GM23248 (cell line): ENCODE measurements at places on chromosomes 3 and 15.

DNA sequence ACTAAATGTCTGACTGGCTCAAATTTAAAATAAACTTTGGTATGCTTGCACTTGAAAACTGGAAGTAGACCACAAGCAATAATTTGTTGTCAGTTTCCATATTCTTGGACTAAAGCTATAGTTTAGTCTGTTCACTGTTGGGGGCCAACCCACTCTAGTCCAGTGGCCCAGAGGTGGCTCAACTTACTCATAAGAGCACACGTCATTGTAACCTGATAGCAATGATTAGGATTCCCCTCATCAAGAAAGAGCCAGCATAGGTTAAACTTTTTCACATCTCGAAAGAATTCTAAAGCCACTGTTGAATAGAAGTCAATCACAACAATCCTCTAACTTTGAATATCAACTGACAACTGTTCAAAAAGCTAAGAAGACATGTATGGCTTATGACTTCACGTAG lies 147.0 kb downstream of the MEIS2 start:
- DNase-seq = no peak

- DNase-seq = no peak
Measured at GRCh38 chr3:159771865-159772611, 216.6 kb upstream of the IL12A start.

DNA sequence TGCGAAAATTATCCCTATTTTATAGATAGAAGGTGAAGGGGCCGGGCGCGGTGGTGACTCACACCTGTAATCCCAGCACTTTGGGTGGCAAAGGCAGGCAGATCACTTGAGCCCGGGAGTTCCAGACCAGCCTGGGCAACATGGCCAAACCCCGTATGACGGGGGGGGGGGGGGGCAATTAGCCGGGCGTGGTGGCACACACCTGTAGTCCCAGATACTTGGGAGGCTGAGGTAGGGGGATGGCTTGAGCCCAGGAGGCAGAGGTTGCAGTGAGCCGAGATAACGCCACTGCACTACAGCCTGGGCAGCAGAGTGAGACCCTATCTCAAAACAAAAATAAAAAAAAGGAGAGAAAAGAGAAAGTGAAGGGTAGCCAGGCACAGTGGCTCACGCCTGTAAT lies 1.4 kb downstream of the AAGAB start:
- DNase-seq = no peak

DNA sequence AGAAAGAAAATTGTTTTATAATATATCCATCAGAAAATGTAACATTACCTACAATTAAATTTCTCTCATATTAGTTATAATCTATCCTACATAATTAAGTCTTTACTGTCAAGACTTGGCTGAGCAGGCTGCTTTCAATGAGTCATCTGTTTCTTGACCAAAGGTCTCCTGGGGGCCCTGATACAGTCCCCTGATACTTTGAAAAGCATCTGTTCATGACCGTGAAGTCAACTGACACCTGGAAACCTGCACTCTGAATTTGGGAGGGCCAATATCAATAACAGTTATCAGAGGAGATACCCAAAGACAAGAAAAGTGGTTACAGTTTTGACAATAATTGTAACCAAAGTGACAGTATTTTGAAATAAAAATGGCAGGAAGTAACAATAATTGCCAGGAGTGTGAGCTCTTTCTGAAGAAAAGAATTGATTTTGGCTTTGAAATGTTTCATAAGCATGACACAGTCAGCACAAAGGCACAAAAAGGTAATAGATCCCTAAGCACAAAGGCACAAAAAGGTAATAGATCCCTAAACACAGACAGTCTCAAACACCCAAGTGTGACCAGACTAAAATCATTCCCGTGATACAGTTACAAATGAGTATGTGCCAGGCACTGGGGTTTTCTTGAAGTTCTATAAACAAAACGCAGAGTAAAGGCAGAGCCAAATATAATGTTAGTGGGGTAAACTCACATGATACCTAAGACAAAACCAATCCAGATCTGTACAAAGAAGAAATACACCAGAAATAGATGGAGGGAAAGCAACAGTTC lies 260.7 kb downstream of the PLOD2 start:
- no peak for DNase-seq

GRCh38 chr3:15514663-15515340 lies 6.7 kb downstream of the COLQ start:
- DNase-seq = peak; percentile 47

DNA sequence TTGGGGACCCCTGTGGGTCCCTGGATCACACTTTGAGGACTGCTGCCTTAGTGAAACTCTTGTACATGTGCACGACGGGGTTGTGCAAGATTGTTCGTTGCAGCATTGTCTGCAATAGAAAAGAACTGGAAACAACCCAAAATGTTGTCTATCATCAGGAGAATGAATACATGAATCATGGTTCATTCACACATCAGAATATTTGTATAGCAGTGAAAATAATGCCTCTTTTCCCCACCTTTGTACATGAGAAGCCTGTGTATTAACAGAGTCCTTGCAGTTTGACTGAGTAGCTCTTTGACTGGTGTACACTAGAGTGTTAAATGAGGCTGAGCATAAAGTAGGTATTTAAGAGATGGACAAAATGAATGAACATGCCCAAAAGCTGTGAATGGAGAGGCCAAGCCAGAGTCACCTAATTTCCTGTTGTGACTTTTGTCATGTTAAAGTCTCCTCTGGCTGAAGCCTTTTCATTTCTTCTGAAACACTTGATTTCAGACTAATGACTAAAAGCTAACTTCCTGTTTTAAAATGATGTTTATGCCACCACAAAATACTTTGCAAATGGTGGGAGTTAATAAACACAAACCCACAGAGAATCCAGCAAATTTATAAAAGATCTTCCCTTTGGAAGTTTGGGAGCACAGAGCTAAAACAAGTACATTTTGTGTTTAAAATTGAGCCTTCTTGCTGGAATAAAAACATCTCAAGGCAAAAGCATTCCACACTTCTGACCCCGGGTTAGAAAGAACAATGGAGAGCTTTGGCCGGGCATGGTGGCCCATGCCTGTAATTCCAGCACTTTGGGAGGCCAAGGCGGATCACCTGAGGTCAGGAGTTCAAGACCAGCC lies 20.6 kb upstream of the USP3 start:
- DNase-seq = no peak

DNA sequence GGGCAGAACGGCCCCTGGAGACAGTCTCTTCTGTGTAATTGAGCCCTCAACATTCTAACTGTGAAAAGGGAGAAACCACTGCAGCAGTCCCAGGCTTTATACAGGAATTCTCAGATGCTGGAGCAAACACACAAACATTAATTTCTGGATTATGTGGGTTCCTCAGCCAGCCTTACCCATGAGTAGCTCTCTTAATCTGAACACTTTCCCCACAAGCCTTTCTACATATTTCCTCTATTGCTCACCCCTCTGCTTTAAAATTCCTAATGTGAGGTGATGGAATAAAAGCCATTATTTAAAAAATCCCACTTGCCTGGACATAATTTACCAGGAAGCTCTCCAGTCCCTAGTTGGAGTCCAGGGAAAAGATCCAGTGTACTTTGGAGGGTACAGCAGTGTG lies 139.0 kb downstream of the CTNNB1 start:
- DNase-seq = peak; percentile 57

- peak; percentile 41 for DNase-seq
Measured at GRCh38 chr3:44529927-44530326, 25.1 kb upstream of the ZKSCAN7 start.

DNA sequence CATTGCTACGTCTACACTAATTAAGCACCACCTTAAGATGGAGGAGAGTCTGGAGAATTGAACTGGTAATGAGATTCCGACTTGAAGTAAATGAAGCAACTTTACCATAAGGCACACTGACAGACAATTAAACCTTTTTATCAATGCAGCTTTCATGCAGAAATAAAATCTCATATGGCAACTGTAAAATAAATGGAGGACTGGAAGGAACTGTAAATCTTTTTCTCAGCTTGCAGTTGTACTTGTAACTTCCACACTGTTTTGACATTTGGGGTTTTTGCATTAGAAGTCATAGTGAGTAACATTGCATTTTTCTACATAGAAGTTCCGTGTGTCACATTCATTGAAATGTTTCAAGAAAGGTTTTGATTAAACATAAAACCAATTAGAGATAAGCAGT lies 705.3 kb downstream of the NLGN1 start:
- DNase-seq = peak; percentile 11

GRCh38 chr3:27485866-27486265 lies 1.7 kb upstream of the SLC4A7 start:
- DNase-seq = no peak

DNA sequence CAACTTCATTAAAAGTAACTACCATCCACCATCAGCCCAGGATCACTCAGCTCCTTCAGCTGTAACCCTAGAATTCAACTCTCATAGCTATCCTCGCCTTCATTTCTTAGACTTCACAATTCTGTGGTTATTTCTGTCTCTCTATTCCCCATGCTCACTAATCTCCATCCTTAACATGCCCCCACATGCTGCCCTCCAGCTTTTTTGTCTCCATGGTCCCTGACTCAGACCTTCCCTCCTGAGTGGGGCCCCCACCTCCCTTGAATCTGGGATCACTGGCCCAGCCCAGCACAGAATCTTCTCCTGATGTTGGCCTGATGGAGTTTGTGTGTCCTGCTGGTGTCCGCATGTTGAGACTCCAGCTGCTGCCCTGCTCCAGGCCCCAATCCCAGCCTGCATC lies 41.7 kb downstream of the CHST14 start:
- no peak for DNase-seq

DNA sequence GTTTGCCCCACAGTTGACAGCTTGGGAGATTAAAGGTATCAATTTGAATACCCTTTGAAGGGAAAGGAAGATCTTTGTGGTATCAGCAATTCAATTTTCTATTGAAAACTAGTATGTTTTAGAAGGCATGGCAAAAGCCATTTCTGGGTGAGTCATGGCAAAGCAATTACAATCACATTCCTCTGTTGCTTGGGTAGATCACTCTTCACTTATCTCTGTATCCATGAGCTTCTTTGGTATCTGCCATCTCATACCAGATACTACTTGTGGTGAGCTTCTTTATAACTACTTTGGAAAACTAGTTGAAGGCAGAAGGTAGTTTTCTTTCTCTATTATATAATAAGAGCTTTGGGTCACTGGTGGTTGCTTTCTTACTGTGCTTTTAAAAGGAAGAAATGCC lies 28.3 kb upstream of the LSAMP start:
- peak; percentile 11 for DNase-seq

- DNase-seq = no peak
Measured at GRCh38 chr15:56187665-56188064, 56.0 kb downstream of the RFX7 start.

- DNase-seq = no peak
Measured at GRCh38 chr3:132183811-132184210, 133.4 kb upstream of the ACP3 start.

DNA sequence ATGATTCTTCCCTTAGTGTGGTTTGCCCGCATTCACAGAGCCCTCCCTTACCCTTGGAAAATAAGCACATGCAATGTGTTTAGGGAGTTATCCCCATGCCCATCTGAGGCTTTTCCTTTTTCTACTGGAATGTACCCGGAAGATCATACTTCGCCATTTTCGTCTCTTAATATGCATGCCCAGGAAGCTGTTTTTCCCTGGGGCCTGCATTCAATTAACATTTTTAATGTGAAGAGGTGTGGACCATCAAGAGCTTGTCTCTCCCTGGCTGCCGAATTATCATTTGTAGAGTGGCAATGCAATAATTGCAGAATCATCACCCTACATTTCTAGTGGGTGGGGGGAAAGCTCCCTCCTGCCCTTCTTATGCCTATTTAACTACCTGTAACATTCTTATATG lies 976.3 kb downstream of the DIPK2A start:
- no peak for DNase-seq

DNA sequence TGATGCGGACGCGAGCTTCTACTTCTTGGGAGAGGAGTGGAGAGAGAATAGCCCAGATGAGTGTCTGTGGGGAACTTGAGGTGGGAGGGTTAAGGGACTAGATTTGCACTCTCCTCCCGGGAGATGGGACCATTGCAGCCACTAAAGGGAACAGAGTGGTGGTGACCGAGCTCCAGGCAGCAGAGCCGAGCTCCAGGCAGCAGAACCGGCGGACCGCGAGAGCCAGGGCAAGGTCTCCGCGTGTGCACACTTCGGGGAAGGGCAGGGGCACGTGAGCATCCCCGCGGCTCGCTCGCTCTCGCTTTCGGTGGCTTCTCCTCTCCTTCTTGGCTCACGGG lies 1.1 kb downstream of the IGDCC3 start:
- peak; percentile 11 for DNase-seq

DNA sequence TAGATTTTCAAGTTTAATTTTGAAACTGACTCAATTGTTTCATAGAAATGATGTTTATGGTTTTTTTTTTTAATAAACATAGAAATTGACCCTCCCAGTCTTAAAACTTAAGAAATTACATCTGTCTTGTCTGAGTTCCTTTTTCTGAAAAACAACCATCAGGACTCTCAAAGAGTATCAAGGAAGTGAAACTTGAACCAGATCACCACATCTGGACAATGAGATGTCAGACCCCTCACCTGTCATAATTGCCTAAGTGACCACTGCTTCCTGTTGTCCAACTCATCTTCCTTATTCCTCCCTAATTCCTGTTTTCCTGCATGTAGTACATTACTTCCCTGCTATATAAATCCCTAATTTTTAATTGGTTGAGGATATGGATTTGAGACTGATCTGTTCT lies 441.5 kb upstream of the ARHGEF26 start:
- DNase-seq = no peak

GRCh38 chr3:52385157-52385556 lies 59.7 kb downstream of the SEMA3G start:
- peak; percentile 40 for DNase-seq

DNA sequence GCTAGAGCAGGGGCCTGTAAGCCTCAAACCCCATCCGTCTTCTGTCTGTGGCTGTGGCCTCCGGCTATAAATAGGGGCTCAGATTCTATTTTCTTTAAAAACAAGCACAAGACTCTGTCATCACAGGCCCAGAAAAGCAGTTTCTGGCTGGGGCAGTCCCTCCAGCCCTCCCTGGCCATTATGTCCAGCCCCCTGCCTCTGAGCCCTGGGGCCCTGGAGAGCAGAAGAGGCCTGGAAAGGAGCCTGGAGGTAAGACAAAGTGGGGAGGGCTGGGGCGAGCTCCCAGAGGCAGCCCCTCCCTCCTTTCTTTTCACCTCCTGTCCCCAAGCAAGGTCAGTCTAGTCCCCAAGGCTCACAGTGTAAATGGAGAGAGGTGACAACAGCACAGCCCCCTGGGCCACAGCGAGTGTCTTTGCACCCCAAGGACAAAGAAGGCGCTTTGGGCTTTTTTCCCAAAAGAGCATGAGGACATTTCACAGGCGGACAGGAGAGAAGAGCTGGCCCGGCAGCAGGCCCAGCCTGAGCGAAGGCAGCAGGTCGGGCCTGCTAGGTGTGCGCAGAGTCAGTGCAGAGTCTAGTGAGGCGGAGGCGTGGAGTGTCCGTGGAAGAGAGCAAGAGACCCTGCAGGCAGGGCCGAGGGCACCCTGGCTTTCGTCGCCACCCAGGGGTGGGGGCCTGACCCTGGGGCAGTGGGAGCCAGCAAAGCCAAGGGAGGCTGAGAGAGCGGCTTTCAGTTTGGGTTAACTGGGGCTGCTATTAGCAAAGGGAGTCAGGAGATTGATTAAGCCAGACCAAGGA lies 188.3 kb downstream of the TBC1D2B start:
- DNase-seq = no peak

- DNase-seq = no peak
Measured at GRCh38 chr15:38660738-38661137, 96.1 kb upstream of the RASGRP1 start.
